ENCODE measurements at places on chromosomes 3 and 15. TPM values are rescaled to one million over a fixed set of nuclear protein-coding genes. Genes with fewer than 3 reads are reported as not detected.
A peak's percentile ranks its signal among the peaks of the same experiment; 100 is the strongest.

GRAMD1C gene
- total RNA-seq, result 6.3 TPM

MUSTN1 gene
- 0.66 TPM for total RNA-seq

DNAJA4 gene
- 52.1 TPM for total RNA-seq

UBL7 gene
- 43.8 TPM for total RNA-seq

DNA sequence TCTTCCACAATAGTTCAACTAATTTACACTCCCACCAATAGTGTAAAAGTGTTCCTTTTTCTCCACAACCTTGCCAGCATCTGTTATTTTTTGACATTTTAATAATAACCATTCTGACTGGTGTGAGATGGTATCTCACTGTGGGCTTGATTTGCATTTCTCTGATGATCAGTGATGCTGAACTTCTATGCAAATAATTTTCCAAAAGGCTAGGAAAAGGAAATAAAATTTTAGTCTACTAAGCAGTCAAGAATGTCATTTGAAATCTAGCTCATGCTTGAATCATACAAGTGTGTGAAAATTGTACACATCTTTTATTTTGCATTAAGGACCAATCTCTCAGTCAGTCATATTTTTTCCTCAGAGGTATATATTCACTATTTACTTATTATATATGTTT is 101.7 kb upstream of the UBP1 start:
- no peak overlapping the region for H3K27ac ChIP-seq
- H3K4me3 ChIP-seq, result no peak overlapping the region
- no peaks in the 10 kb centered on the region for H3K4me1 ChIP-seq
- H3K36me3 ChIP-seq, result no peaks in the 10 kb centered on the region
- H3K27me3 ChIP-seq, result no peaks in the 10 kb centered on the region
- DNase-seq, result no peak

DNA sequence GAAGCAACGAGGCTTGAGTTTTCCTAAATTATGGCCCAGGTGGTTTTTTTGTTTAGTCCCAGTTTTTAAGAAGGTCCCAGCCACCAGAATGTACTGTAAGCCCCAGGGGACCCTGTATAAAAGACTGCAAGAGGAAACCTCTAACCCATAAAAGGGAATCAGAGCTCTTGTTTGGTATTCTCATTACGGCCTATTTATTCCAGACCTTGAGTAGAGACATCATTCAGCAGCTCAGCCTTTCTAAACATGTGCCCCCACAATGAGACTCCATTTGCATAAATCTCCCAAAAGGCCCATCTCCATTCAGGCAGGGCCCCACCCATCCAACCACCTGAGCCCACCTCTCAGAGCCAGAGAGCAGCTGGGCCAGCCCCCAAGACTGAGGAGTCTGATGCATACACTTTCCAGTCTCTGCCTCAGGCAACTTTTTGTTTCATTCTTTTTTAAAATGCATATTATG is 25.7 kb downstream of the ZDHHC3 start:
- H3K27me3 ChIP-seq, result no peaks in the 10 kb centered on the region
- H3K27ac ChIP-seq, result no peak overlapping the region
- no peak for DNase-seq

DNA sequence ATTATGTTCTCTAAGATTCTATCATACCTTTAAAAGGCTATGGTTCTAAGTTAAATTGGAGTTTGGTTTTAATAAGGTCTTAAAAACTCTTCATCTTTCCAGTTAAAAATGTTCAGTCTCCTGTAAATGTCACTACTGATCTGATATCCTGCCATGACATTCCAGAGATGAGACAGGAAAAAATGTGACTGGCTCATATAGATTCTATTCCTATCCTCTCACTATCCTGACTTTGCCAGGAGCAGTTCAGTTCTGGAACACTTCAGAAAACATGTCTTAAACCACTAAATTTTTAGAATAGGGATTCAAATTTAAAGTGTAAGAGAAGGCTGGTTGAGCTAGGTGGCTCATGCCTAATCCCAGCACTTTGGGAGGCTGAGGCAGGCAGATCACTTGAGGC is 170.9 kb downstream of the TNIK start:
- no peaks in the 10 kb centered on the region for H3K36me3 ChIP-seq
- no peak overlapping the region for H3K27ac ChIP-seq
- H3K4me1 ChIP-seq, result peaks cover 20% of the 10 kb centered on the region
- no peak for DNase-seq

DNA sequence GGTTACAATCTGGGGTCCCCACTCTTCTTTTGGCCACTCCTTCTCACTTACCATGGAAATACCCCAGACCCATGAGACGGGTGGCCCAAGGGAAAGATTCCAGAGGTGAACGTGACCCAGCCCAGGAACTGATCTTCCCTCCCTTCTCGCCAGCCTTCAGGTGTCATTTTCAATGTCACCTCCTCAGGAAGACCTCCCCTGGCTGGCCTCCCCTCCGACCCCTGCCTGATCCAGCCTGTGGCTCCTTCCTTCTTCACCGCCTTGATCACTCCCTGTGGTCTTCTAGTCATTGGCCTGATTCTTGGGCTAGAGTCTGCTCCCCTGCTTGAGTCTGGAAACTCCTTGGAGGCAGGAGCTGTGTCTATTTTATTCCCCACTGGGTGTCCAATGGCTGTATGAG is 146.1 kb downstream of the SMAD6 start:
- H3K27ac ChIP-seq, result no peak overlapping the region
- no peak overlapping the region for H3K4me3 ChIP-seq
- DNase-seq, result no peak
- H3K36me3 ChIP-seq, result peaks cover 6% of the 10 kb centered on the region
- peaks cover 8% of the 10 kb centered on the region for H3K27me3 ChIP-seq

DNA sequence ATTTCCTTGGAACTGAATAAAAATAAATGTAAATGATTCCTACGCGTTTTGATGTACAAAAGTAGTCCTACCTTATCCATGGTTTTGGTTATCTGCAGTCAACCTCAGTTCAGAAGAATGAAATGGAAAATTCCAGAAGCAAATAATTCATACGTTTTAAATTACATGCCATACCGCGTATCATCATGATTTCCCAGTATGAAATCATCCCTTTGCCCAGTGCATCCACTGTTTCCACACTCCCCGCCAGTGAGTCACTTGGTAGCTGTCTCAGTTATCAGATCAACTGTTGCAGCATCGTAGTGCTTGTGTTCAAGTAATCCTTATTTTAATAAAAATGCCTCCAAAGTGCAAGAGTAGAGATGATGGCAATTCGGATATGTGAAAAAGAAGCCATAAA is 9.1 kb upstream of the MFSD1 start:
- no peaks in the 10 kb centered on the region for H3K27me3 ChIP-seq
- no peak overlapping the region for H3K4me3 ChIP-seq
- H3K4me1 ChIP-seq, result peaks cover 62% of the 10 kb centered on the region
- H3K27ac ChIP-seq, result peak overlapping the region; percentile 36
- peaks cover 24% of the 10 kb centered on the region for H3K36me3 ChIP-seq

GRCh38 chr15:65309882-65310418 is 5.5 kb downstream of the RNU5B-1 start:
- DNase-seq, result no peak
- no peak overlapping the region for H3K27ac ChIP-seq
- no peak overlapping the region for H3K4me3 ChIP-seq

DNA sequence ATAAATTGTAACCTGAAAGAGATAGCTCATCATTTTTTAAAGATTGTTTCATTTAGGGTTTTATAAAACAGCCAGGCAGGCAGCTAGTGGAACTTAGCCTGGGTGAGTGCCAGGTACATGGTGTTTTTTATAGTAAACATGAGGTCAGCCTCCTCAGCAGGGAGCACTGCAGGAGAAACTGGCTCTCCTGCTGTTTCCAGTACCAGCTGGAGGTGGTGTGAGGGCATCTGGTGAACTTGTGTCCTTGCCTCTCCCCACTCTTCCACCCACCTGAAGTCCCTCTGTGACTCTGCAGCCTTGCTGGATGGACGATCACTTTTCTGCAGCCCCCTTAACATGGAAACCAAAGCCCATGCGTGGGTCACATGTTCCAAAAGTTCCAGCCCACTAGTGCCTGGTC is 128.4 kb downstream of the FAM174B start:
- H3K27me3 ChIP-seq, result peaks cover 67% of the 10 kb centered on the region
- no peak overlapping the region for H3K4me3 ChIP-seq
- H3K27ac ChIP-seq, result no peak overlapping the region
- no peak for DNase-seq
- H3K4me1 ChIP-seq, result no peaks in the 10 kb centered on the region
- no peaks in the 10 kb centered on the region for H3K36me3 ChIP-seq

Data from Calu3 (cell line).